Pancreas (tissue), 10 donors: ENCODE measurements at places on chromosomes 6 and 20. TPM values are rescaled to one million over a fixed set of nuclear protein-coding genes. Genes with fewer than 3 reads are reported as not detected.

GRCh38 chr6:1088492-1089001 is 223.4 kb upstream of the FOXQ1 start:
- DNase-seq = no peak

GRCh38 chr20:52429029-52429428 is 237.4 kb upstream of the ZFP64 start:
- no peak for DNase-seq

DNA sequence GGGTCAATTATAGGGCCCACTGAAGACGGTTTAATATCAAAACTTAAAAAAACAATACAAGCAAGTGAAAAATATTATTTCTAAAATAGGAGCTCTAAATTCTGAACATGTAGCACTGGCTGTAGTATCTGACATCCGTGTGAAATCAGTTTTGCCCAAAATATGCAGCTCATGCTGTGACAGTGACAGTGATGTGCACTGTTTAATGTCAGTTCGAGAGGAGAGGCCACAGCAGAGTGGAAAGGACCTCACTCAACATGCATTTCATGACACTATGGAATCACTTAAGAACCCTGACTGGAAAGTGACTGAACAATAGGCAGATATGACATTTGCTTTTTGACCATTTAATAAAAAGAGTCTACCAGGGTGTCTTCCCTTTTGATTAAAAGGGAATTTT is 397.0 kb downstream of the FRK start:
- no peak for DNase-seq

The DEFB129 gene
- total RNA-seq = not detected

DNA sequence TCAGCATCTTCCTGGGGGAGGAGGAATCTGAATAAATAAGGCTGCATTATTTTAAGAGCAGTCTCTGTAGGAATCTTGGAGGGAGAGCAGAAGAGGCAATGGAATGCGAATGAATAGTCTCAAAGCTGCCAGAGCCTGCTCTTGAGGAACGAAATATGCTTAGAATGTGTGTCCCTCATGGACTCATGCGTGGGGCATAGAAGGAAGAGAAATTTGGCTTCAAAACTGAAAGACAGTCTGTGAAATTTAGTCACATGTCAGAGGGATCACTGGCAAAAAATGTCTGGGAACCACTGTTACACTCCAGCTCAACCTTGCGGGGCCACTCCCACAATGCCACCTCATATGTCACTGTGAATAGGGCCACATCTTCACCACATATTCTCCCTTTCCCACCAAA is 95.5 kb downstream of the GJA10 start:
- DNase-seq = no peak

The SIRPA gene
- 7.2 TPM for total RNA-seq

GRCh38 chr20:42111349-42111748 is 493.2 kb upstream of the CHD6 start:
- no peak for DNase-seq

GRCh38 chr6:16754876-16755275 is 6.4 kb downstream of the ATXN1 start:
- DNase-seq = no peak

GRCh38 chr6:159916752-159917151 is 26.0 kb downstream of the MAS1 start:
- DNase-seq = no peak

GRCh38 chr6:155039618-155040017 is 44.5 kb downstream of the TIAM2 start:
- no peak for DNase-seq

GRCh38 chr20:47024461-47024937 is 129.9 kb downstream of the EYA2 start:
- DNase-seq = no peak

DNA sequence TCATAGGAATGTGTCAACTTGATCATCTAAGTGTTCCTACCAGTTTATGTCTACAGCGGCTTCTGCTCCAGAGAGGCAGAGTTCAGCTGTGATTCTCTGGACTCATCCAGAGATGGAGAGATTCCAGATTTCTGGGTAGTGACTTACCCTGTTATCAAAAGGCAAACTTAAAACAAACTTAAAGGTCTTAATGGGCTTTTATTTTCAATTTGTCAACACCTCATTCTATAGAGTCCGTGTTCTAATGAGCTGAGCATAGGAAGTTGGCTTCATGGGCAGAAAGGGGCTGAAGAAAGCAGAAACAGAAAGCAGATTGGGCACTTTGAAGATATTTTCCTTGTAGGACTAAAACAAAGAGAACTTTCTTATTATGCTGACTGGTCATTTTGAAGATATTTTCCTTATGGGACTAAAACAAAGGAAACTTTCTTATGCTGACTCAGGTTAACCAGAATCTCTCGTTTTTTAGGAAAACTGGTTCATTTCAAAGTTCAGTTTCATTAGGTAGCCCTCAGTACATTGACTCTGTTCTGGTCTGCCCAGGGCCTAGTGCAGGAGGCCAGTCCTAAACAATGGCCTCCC is 185.1 kb downstream of the CDH26 start:
- no peak for DNase-seq

The ZNF165 gene
- 2.8 TPM for total RNA-seq

The LSM2 gene
- 21.8 TPM for total RNA-seq

The WFDC12 gene
- not detected for total RNA-seq

DNA sequence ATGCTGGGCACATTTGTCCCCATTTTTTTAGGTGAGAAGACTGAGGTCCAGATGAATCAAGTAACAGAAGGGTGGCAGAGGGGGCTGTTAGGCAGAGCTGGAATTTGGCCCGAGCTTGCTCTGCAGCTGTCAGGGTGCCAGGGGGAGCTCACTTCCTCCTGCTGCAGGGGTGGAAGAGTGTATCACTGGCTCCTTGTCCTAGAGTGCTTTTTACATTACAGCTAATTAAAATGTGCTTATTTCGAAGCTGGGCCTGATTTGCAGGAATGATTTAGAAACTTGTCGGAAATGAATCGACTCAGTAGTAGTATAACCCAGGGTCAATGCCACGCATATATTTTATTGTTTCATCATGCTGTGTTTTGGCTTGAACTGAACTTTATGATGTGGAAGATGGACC is 11.1 kb downstream of the TOX2 start:
- no peak for DNase-seq

GRCh38 chr6:130677312-130677711 is 149.9 kb upstream of the SMLR1 start:
- no peak for DNase-seq

DNA sequence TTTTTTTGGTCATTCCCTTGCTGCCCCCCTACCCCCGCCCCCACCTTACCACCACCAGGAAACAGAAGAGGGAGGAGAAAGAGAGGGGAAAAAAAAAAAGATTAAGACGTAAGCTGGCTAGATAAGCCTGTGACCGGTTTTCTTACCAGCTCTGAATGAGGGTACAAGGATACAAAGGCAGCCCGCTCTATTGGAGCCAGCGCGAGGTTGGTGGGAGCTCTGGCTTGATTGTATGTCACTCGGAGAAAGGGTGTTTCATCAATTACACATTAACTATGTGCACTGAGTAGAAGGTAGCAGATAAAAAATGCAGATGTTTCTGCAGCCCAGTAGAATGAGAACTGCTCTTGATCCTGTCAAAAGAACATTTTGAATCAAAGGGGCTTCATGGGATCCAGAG is 28.6 kb upstream of the OLIG3 start:
- no peak for DNase-seq

DNA sequence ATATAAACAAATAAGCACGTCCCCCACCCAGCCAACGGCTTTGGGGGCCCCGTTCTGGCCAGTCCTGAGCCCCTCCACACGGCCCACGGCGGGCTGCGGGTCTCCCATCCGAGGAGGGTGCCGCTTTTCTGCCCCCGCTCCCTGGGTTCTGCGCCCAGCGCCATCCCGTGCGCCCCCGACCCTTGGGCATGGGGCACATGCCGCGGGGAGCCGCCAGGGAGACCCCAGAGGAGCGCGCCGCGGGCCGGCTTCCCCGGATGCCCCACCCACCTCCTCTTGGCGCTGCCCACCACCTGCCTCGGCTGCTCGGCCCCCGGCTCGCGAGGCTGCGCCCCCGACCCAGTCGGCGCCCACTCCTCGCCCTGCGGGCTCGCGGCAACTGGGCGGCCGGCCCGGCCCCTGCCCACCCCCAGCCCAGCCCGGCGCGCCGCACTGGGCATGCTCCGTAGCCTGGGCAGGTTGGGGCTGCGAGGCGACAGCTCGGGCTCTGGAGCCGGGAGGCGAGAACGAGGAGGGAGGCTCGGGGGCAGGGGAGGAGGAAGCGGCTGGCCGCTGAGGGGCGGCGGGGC is 570 bp upstream of the PLCB4 start:
- DNase-seq = peak; percentile 18

The RTF2 gene
- total RNA-seq = 25.9 TPM

DNA sequence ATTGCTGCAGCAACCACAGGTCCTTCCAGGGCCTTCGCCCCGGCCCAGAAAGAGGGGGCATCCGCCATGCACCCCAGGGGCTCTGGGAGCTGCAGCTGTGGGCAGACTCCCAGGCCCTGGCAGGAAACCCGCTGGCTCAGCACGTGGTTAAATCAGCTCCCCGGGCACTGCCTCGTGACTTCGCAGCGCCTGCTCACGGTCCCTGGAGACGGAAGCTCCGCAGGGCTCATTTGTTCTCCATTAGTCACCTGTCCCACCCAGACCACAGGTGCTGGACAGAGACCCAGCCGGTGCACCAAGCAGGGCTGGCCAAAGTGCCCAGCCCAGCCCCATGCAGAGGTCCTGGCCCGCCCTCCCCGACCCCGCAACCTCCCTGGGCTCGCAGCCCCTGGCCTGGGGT is 14.7 kb downstream of the KCNQ2 start:
- DNase-seq = no peak

- no peak for DNase-seq
Observed at GRCh38 chr6:14894105-14894504, 351.8 kb upstream of the JARID2 start.

The NNAT gene
- not detected for total RNA-seq

- no peak for DNase-seq
Observed at GRCh38 chr6:106735136-106735633, 105.8 kb downstream of the QRSL1 start.

DNA sequence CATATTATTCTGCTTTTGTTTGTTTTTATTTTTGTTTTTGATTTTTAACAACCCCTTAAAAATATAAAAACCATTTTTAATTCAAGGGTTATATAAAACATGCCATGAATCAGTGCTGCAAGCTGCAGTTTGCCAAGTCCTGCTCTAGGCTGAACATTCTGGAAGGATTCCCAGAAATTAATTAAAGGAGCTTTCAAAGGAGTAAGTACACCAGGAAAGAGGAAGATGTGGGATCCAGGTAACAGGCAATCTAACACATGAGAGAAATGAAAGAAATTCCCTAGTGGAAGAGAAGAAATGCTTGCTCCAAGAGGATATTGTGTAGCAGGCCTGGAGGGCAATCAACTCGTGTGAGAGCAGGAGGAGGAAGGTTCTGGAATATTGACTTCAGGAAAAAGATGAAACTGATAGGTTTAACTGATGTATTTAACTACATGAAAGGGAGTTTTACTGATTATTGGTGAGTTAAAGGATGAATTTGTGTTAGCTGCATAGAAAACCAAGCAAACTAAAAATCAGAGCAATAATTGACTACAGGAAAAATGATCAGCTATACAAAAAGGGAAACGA is 146.0 kb upstream of the PHACTR1 start:
- no peak for DNase-seq

DNA sequence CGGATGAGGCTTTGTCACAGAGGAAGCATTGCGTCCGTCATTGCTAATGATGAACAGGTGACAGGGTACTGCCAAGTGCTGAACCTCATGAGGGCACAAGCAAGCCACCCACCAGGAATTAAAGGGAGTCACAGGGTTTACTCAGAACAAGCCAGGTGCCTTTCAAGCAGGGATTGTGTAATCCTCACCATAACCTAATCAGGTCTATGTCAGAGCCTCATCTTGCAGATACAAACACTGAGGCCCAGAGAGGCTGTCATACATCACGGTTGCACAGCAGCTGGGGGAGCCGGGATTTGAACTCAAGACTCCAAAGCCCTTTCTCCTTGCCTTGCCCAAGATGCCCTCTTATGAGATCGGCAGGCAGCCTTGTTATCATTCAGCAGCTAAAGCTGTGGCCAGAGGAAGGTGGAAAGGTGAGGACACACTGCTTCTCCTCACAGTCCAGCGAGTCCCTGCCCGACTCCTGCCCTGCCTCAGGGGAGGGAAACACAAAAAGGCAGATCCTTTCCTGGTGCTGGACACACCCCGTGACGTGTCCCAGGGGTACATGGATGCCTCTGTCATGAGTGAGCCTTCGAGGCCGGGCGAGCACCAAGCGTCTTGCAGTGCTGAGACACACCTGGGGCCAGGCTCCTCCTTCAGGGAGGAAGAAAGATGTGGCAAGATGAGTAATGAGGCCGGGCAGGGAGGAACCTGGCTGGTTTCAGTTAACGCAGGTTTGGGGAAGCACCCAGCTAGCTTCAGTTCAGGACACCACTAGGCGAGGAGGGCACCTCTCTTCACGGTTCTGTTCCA is 214.9 kb downstream of the LY86 start:
- DNase-seq = no peak

DNA sequence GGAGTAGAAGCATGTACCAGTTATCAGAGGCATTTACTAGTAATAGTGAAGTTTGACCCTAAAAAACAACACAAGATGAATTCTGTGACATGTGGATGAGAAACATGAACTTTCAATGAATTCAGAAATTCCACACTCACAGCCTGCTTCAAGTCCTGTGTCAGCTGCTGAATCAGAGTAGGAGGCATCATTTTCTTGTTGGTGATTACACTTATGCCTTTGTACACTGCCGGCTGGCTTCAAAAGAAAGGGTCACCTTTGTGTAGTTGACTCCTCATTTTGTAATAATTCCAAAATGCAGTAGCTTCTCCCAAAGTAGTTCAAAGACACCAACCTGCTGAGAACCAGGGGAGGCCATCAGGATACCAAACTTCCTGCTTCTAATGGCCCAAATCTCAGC is 165.5 kb downstream of the BACH2 start:
- no peak for DNase-seq

The VEGFA gene
- total RNA-seq = 55.2 TPM

- no peak for DNase-seq
Observed at GRCh38 chr6:85388531-85388930, 61.4 kb upstream of the NT5E start.

DNA sequence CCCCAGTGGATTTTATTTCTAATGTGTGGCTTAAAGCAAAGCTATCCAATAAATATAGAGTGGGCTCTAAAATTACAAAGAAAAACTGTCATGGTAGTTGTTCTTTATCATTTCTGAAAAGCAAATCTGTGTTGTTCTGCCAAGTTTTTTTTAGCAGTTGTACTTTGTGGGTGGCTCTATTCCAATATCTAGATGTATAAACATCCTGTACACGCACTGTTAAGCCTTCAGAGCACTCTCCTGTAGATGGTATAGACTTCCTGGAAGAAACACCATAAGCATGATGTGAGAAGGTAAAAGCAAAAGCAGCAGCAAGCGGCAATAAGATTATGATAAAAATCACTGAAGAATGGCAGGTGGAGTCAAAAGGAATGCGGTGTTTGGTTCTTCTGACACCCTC is 21.5 kb upstream of the TMEM30A start:
- no peak for DNase-seq
